Placental pericyte (primary cell): ENCODE measurements at places on chromosomes 7 and 10. TPM values are rescaled to one million over a fixed set of nuclear protein-coding genes. Genes with fewer than 3 reads are reported as not detected.

Gene CALML5
- total RNA-seq, result not detected in 2 replicates

Gene GNGT1
- total RNA-seq, result not detected in 2 replicates

Gene POLR2J
- 17.9 and 25.2 TPM in 2 replicates for total RNA-seq

Gene MUC3A
- total RNA-seq, result not detected in 2 replicates

Gene DDX56
- 41.4 and 88.2 TPM in 2 replicates for total RNA-seq

Gene FBXL13
- total RNA-seq, result 1.1 and 7.0 TPM in 2 replicates

Gene FAM25C
- not detected in 2 replicates for total RNA-seq

Gene UPK3B
- total RNA-seq, result not detected in 2 replicates

Gene MUC12
- total RNA-seq, result 0.43 TPM in 1 of 2 replicates, not detected in the other

Gene NPSR1
- total RNA-seq, result not detected in 2 replicates

Gene LRRN3
- 3.7 and 4.0 TPM in 2 replicates for total RNA-seq

Gene C1QL3
- not detected in 2 replicates for total RNA-seq

Gene MET
- total RNA-seq, result 11.6 and 51.0 TPM in 2 replicates

Gene KCP
- total RNA-seq, result 0.14 and 0.44 TPM in 2 replicates

Gene SFTPA1
- not detected in 2 replicates for total RNA-seq

Gene SLC26A3
- total RNA-seq, result not detected in 2 replicates

Gene SOSTDC1
- total RNA-seq, result not detected in 2 replicates

Gene FZD1
- 4.4 and 20.8 TPM in 2 replicates for total RNA-seq

Gene LRRC18
- not detected in 2 replicates for total RNA-seq

Gene PNLIP
- total RNA-seq, result not detected in 2 replicates

Gene TMEM248
- total RNA-seq, result 112 and 158 TPM in 2 replicates

Gene RPEL1
- under 0.01 TPM in 1 of 2 replicates, not detected in the other for total RNA-seq

Gene CPA2
- total RNA-seq, result 0.22 TPM in 1 of 2 replicates, not detected in the other

Gene AFAP1L2
- 12.6 and 62.2 TPM in 2 replicates for total RNA-seq

Gene GJC3
- total RNA-seq, result not detected in 2 replicates

Gene MGAM2
- not detected in 2 replicates for total RNA-seq

Gene GRID2IP
- not detected in 2 replicates for total RNA-seq

Gene LRIT1
- total RNA-seq, result not detected in 2 replicates

Gene AKR1B15
- total RNA-seq, result 0.22 TPM in 1 of 2 replicates, not detected in the other

Gene FEZF1
- not detected in 2 replicates for total RNA-seq

Gene CARD11
- total RNA-seq, result 0.88 and 1.0 TPM in 2 replicates

Gene TSPAN12
- 0.44 and 1.3 TPM in 2 replicates for total RNA-seq

Gene SLC26A5
- not detected in 2 replicates for total RNA-seq

Gene CALML3
- not detected in 2 replicates for total RNA-seq

Gene PPP1R17
- total RNA-seq, result not detected in 2 replicates

Gene NME8
- total RNA-seq, result not detected in 2 replicates

Gene AP1S1
- 100 and 148 TPM in 2 replicates for total RNA-seq

Gene GBX1
- total RNA-seq, result not detected in 2 replicates

Gene CRPPA
- 1.3 and 2.9 TPM in 2 replicates for total RNA-seq

Gene TET1
- total RNA-seq, result 7.3 and 8.1 TPM in 2 replicates

Gene CTBP2
- total RNA-seq, result 97.5 and 148 TPM in 2 replicates

Gene PRPS1L1
- total RNA-seq, result not detected in 2 replicates

Gene NPM3
- total RNA-seq, result 55.8 and 105 TPM in 2 replicates

Gene SPOCK2
- total RNA-seq, result under 0.01 and 0.44 TPM in 2 replicates

Gene CHRM2
- 7.9 and 20.8 TPM in 2 replicates for total RNA-seq

Gene PRKG1
- 22.9 and 45.1 TPM in 2 replicates for total RNA-seq

Gene TMEM178B
- total RNA-seq, result under 0.01 TPM in 1 of 2 replicates, not detected in the other

Gene ZNF804B
- total RNA-seq, result not detected in 2 replicates

Gene SPDYE6
- not detected in 2 replicates for total RNA-seq

Gene SNX10
- 0.22 and 0.72 TPM in 2 replicates for total RNA-seq
